ENCODE measurements at places on chromosomes 3 and 15. TPM values are rescaled to one million over a fixed set of nuclear protein-coding genes. Genes with fewer than 3 reads are reported as not detected.

Gene SMCO1
- polyA plus RNA-seq, result 2.2 TPM

Gene HRG
- not detected for polyA plus RNA-seq

Gene DPPA2
- polyA plus RNA-seq, result not detected

Gene PATL2
- 0.78 TPM for polyA plus RNA-seq

Gene CISH
- 12.0 TPM for polyA plus RNA-seq

Gene SLC24A5
- not detected for polyA plus RNA-seq

Gene C15orf62
- polyA plus RNA-seq, result 1.9 TPM

Gene ABHD2
- polyA plus RNA-seq, result 18.5 TPM

Gene BDH1
- 4.1 TPM for polyA plus RNA-seq

Gene TIGIT
- 0.20 TPM for polyA plus RNA-seq

Gene LEKR1
- 0.61 TPM for polyA plus RNA-seq

Gene EID1
- 240 TPM for polyA plus RNA-seq

Gene SLC22A14
- polyA plus RNA-seq, result 0.39 TPM

Gene OR5H2
- polyA plus RNA-seq, result not detected

Gene NOX5
- polyA plus RNA-seq, result 0.24 TPM

Gene GOLGA8J
- polyA plus RNA-seq, result 0.59 TPM

Gene LRTM1
- polyA plus RNA-seq, result 114 TPM

Gene ZNF774
- polyA plus RNA-seq, result 2.9 TPM

Gene CXCR6
- 0.28 TPM for polyA plus RNA-seq

Gene SGO1
- polyA plus RNA-seq, result 4.5 TPM

Gene TMF1
- 24.9 TPM for polyA plus RNA-seq

Gene ROBO2
- 2.2 TPM for polyA plus RNA-seq

Gene CPLX3
- not detected for polyA plus RNA-seq

Gene FGD5
- 18.2 TPM for polyA plus RNA-seq

Gene CLEC3B
- polyA plus RNA-seq, result 94.4 TPM

Gene CELF6
- polyA plus RNA-seq, result 1.7 TPM

Gene FGF12
- polyA plus RNA-seq, result 1.6 TPM

Gene EHD4
- 39.6 TPM for polyA plus RNA-seq

Gene C15orf39
- 8.0 TPM for polyA plus RNA-seq

Gene MRPL47
- polyA plus RNA-seq, result 39.1 TPM

Gene UNC13C
- 2.5 TPM for polyA plus RNA-seq

Gene IQCF5
- not detected for polyA plus RNA-seq

Gene FAM219B
- polyA plus RNA-seq, result 50.0 TPM

Gene THBS1
- polyA plus RNA-seq, result 46.5 TPM

Gene MAP6D1
- 41.3 TPM for polyA plus RNA-seq

Gene ZNF620
- 2.5 TPM for polyA plus RNA-seq

Gene CASR
- not detected for polyA plus RNA-seq

Gene CSPG4
- 108 TPM for polyA plus RNA-seq
